Activated T-cell treated with anti-CD3 and anti-CD28 coated beads, Interleukin-2, amount 50 U/mL, for 1 hour (primary cell): ENCODE measurements at places on chromosomes 6 and 20.

DNA sequence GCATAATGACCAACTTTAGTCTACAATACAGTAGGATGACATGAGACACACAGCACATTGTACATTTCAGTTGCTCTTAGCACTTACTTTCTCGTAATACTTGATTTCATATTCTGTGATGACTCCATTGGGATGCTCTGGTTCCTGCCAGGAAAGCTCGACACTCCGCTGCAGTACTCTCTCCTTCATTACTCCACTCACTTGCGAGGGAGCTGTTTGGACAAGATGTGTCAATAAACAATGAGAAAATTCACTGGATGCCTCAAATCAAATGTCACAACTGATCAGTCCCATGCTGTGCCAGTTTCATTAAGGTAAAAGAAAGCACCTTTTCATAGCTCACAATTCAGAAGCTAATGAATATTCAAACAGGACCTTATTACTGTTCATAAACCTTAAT, 147.1 kb downstream of the EPHA7 start:
- no peak for DNase-seq

DNA sequence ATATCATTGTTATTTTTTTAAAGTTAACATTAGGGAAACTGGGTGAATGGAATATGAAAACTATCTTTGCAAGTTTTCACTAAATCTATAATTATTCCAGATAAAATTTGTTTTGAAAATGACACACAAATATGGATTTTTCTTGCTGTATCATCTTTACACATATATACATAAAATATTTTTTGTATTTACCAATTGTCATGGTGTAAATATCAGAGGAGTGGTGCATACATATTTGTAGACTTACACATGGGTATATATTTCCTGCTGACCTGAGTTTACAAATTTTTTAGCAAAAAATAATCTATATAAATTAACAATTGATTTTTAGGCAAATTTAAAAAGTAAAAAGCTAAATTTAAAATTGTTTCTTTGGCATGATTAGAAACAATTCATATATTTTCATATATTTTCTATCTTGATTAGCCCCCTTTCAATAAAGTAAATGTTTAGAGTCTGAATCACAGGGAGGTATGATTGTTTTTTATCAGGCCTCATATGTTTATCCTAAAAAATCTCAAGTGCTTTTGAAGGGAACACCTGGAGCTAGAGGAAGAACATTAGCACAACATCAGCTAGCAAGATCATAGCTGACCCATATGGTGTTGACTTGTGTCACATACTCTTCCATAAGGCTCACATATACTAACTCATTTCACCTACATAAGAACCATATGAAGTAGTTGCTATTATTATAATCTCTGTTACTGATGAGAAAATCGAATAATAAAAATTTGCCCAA, 671.8 kb upstream of the GJE1 start:
- DNase-seq: no peak

GRCh38 chr20:9609887-9610502, 95.6 kb downstream of the LAMP5 start:
- no peak for DNase-seq

GRCh38 chr20:17928633-17929311, 39.8 kb downstream of the SNX5 start:
- no peak for DNase-seq

GRCh38 chr6:141677598-141678211, 455.0 kb upstream of the GJE1 start:
- DNase-seq: no peak

- no peak for DNase-seq
Measured at GRCh38 chr6:75550544-75551167, 51.0 kb upstream of the SENP6 start.
